Progenitor cell of endocrine pancreas (in vitro differentiated cells): ENCODE measurements at places on chromosomes 3 and 15.

- no peak for DNase-seq
Measured at GRCh38 chr3:18134386-18135059, 290.6 kb downstream of the SATB1 start.

- no peak for DNase-seq
Measured at GRCh38 chr15:94610069-94610468, 378.7 kb downstream of the MCTP2 start.

DNA sequence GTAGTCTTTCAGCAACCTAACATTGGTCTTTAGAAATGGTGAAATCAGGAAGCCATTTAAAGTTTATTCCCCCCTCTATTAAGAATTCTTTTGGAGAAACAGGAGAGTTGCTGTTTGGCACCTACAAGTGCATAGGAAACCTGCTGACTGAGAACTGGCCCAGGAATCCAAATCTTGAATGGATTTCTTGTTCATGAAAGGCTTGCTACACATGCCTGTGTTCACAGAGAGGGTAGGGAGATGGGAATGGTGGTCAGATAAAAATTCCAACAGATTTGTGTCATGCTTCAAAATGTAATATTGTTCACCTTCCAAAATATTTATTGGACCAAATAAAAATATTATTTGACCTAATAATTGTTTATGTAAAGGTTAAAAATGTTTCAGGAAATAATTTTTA, 24.2 kb upstream of the ZPLD1 start:
- no peak for DNase-seq

- no peak for DNase-seq
Measured at GRCh38 chr15:84840255-84840654, 23.1 kb downstream of the ALPK3 start.

GRCh38 chr3:129745253-129745652, 138.8 kb upstream of the PLXND1 start:
- no peak for DNase-seq

GRCh38 chr15:39192351-39192750, 388.5 kb upstream of the THBS1 start:
- no peak for DNase-seq

DNA sequence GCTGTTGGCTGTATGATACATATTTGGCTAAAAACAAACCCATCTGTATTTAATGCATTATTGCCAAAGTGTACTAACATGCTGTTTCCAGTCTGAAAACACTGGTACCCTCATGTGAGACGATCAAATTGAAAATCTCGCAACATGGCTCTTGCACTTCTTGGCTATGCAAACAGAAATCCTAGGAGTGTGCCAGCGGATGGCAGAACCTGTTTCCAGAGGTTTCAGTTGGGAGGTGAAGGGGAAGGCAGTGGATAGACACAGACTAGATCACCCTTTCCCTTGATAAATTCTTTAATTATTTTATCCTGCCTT, 350.3 kb downstream of the TUSC7 start:
- DNase-seq: no peak

DNA sequence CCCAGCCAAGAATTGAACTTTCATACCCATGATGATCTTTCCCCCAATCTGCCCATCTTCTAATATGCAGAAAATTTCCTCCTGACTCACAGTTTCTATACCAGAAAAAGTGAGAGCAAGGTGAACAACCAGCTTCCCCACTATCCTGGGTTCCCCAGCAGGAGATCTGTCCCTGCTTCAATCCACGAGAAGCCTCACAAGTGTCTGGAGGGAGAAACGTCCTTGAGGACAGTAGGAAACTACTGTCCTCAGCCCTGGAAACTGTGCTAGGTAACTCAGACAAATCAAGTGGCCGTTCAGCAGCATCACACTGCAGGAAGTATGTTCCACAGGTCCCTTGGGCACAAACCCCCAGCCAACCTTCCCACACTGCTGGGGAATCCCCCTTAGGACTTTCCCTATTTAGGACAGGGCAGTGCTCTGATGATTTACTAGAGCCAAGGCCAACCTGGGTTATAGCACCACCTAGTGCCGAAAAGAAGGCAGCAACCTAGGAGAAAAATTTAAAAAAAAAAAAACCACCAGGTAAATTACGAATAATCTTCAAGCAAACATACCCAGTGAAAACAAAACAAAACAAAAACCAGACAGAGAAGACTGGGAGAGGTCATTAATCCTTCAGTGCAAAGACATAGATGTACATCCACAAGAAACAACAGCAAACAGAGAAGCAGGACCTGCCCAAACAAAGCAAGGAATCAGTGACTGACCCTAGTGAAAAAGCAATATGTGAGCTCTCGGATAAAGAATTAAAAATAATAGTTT, 36.0 kb downstream of the MORC1 start:
- peak; percentile 9 for DNase-seq

DNA sequence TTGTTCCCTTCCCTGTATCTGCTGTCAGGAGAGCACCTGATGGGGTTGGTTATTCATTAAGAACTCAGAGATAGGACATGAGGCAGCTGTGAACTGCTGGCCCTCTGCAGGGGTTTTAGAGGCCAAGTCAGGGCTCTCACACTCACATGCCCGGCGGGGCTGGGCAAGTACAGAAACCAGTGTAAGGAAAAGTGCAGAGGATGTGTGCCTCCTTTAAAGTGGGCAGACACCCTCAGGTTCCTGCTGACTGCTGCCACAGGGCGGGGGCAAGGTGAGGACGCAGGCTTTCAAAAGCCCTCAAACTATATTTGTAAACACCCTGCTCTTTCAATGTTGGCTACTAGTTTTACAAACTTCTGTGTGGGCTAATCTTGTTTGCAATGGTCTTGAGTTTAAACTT, 22.4 kb downstream of the CXCR6 start:
- DNase-seq: no peak

GRCh38 chr15:41988896-41989572, 16.7 kb upstream of the EHD4 start:
- no peak for DNase-seq

DNA sequence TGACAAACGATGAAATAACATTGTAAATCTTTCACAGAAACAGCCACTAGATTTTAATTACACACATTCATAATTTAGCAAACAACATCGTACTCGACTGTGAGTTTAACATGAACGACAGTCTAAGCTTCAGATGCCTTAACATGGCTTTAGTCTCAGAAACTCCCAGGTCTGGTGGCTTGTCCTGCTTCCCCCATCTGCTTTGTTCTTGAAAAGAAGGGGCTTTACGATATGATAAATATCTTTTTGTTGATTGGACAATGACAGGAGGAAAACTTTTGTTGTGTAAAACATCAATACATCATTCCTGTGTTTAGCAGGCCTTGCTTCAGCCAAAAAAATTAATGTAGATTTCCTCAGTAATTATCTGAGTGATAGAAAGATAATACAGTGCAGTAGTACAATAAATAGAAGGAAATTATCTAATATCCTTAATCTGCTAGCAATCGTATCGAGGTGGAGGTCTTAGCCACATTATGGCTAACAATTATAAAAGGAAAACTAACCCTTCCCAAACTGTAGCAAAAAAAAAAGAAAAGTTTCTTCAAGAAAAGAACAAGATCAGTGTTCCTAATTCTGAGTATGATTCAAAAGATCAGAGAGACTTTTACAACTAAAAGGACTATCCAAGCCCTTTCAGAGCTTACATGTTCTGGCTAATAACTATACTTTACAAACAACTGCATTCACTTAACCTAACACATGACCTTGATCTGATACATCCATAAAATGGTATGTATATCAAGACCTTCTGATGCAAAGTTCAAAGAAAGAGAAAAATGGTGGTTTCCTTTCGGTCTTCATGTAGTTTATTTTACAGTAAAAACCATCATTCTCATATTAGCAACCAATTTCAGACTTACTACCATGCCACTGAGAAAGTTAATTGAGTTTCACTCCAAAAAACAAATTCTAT, 535.7 kb downstream of the FOXP1 start:
- DNase-seq: no peak

DNA sequence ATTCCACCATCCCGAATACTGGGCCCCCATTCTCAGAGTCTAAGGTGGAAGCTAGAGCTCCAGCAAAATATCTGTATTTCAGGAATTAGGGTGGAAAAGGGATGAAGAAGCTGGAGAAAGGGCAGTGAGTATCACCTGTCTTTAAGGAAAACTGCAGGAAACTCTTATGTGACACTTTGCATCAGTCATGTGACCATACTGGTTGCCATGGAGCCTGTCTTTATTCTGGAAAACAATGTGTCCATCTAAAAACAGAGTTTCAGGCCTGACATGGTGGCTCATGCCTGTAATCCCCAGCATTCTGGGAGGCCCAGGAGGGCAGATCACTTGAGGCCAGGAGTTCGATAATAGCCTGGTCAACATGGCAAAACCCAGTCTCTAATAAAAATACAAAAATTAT, 52.9 kb upstream of the FSIP1 start:
- no peak for DNase-seq

- DNase-seq: peak; percentile 21
Measured at GRCh38 chr15:25850154-25851111, 12.7 kb downstream of the ATP10A start.

- no peak for DNase-seq
Measured at GRCh38 chr15:64582202-64582601, 121.8 kb downstream of the ZNF609 start.

DNA sequence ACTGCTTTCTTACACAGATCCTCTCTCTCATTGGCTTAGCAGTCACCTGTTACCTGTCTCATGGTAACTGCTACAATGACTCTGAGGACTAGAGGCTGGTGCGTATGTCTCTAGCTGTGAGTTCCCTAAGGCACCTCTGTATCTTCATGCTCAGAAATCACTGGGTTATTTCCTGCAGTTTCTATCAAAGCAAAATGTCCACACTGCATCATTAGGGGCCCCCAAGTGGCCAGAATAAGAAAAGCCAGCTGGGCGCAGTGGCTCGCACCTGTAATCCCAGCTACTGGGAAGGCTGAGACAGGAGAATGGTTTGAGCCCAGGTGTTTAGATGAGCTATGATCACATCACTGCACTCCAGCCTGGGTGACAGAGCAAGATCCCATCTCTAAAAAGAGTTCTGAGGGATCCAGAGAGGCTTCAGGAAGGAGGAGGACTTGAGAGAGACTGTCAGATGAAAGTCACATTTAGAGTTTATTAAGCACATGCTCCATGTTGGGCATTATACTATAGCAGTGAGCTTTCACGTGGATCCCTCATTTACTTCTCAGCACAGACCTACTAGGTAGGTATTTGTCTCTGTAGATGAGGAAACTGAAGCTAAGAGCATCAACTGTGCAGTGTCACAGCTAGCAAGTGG, 2.3 kb upstream of the VPS18 start:
- no peak for DNase-seq

- DNase-seq: no peak
Measured at GRCh38 chr15:94233441-94233840, 2.1 kb downstream of the MCTP2 start.

- DNase-seq: no peak
Measured at GRCh38 chr3:190167936-190168680, 47.4 kb upstream of the P3H2 start.

- no peak for DNase-seq
Measured at GRCh38 chr15:50315814-50316630, 39.0 kb downstream of the GABPB1 start.

DNA sequence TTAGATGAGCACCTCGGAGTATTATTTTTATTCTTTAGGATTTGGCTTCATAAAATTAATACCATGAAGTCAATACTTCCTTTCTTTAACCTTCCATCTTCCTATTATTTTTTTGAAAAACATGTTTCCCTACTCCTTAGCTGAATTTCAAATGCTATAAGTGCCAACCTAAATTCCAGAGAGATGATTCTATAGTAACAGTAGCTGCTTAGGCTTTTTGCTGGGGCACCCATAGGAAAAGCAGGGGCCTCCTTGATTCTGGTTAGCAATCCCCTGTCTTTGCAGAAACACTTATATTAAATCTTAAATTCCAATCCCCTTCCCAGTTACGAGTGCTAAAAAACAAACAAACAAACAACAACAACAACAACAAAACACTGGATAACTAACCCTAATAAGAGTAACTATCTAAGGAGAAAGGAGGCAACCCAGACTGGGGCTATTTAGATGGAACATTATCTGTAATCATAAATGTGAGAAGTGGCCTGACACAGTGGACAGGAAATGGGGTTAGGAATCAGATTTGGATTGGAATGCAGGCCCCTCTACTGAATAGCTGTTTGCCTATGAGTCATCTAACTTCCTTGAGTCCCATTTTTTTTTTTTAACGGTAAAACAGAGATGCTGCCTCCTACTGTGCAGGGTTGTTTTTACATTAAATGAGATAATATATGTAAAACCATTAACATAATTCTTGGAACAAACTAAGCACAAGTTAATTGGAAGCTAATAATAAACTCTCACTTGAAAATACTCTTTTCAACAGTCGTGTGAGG, 148.1 kb downstream of the WDR72 start:
- DNase-seq: no peak

GRCh38 chr15:81160312-81161159, 26.5 kb downstream of the CFAP161 start:
- no peak for DNase-seq

- DNase-seq: no peak
Measured at GRCh38 chr3:99803297-99803696, 14.4 kb upstream of the CMSS1 start.

- DNase-seq: no peak
Measured at GRCh38 chr3:74883690-74884089, 269.2 kb upstream of the CNTN3 start.

DNA sequence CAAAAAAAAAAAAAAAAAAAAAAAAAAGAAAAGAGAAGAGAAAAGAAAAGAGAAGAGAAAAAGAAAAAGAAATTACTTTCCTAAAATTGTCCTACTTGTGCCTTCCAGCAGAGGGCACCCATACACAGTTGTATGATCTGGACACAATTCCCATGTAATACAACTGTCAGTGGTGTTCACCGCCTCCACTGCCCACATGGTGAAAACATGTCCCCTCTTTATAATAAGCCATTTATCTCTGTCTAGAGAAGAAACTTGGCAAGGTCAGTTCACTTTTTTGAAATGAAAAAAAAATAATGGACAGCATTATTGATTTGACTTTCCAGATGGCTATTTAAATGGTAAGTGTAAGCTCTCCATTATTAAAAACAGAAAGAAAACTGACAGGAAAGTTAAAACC, 459.4 kb downstream of the GBE1 start:
- DNase-seq: peak; percentile 24
